ENCODE measurements at places on chromosomes 3 and 15.

DNA sequence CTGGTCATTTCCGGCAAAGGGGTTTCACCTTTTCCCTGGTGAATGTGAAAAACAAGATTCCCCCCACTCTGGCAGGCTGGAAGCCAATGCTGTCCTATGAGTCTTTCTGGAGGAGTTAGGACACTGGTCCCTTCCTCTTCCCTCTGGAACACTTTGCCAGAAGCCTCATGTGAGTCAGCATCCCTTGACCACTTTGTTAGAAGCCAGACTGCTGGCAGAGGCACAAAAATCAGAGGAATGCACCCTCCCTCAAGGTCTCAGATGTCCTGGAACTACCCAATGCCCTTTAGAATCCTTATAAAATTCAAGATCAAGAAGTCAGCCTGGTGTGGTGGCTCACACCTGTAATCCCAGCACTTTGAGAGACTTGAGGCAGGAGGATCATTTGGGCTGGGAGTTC lies 26.6 kb downstream of the ITGB5 start:
- DNase-seq: no peak

DNA sequence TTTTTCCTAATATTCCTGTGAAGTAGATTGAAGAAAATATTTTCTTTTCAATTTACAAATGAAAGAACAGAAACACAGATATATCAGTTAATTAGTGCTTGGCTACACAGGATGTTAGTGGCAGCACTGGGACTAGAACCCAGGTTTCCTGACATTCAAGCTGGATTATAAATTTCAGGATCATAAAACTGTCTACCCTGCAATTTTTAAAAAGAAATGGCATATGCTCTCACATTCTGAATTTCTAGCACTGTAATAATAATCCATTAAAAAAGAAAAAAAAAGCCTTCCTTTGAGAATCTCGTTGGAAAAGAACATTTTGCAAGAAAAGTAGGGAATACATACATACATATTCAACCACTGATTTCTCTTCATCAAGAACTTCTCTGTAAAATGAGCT lies 9.3 kb upstream of the DPH6 start:
- no peak for DNase-seq

DNA sequence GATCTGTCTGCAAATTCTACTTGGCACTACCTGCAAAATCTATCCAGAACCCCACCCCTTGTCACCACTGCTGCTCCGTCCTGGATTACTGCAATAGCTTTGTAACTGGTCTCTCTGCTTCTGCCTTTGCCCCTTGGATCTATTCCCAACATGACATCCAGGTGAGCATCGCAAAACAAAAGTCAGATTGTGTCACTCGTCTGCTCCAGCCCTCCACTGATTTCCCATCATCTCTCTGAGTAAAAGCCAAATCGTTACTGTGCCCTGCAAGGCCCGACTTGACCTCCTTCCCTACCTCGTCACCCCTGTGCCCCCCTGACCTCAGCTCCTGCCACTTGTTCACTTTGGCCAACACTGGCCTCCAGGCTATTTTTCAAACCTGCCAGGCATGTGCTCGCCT lies 9.4 kb downstream of the SPTBN5 start:
- no peak for DNase-seq

GRCh38 chr3:171673951-171674350 lies 136.3 kb downstream of the PLD1 start:
- DNase-seq: no peak

DNA sequence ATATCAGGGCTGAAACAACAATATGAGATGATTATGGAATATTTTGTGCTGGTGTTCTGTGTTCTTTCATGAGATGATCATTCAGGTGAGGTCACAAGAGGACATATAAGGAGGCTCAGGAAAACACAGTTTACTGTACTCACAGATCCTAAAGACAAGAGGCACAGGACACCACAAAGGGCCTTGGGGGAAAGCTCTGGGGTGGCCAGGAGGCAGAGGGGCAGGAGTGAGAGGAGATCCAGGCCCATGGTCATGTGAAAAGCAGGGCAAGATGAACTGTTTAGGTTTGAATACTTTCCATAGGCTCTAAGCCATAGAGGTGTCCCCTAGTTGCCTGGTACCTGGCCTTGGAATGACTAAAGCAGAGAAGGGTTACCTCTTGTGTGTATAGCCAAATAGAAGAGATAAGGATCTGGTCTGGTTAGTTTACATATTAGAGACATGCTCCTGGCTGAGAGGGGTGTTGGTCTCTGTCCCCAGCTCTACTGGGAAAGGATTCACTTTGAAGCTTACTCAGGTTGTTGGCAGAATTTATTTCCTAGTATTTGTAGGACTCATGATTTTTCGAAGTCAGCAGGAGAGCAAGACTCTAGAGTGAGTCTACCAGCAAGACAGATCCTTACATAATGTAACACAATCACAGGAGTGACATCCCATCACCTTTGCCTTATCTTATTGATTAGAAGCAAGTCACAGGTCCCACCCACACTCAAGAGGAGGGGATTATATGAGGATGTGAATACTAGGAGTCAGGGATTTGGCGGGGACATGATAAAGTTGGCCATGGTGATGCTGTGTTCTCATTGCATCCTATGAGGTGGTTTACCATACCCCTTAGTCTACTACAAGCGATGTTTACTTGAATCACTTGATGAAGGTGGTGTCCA lies 11.3 kb upstream of the TM4SF1 start:
- no peak for DNase-seq

DNA sequence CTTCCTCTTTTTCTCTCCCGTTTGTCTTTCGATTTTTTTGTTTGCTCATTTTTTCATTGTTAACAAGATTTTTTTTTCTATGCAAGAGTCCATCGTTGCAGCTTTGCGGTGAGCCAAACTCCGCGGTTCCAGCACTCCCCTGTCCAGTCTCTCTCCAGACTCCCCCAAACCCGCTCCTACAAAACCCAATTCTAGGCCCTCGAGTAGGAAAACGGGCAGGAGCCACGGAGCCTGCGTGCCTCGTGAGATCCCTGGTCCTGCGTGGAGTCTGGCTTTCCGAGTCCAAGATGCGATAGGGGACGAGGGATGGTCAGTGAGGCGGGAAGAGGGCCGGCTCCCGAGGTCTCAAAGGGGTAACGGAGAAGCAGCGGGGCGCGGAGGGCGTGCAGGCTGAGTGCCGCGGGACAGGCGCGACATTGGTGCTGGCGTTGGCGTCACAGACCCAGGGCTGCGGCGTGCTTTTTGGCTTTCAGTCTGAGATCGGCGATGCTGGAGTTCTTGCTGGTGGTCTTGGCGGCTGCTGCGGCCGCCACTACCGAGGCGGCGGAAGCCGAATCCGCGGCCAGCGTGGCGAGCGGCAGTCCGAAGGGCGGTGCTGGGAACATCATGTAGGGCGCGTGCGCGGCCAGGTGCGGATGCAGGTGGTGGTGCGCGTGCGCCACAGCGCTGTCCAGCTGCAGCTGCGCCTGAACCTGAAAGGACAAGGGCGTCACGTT lies 8.5 kb downstream of the SHOX2 start:
- no peak for DNase-seq

DNA sequence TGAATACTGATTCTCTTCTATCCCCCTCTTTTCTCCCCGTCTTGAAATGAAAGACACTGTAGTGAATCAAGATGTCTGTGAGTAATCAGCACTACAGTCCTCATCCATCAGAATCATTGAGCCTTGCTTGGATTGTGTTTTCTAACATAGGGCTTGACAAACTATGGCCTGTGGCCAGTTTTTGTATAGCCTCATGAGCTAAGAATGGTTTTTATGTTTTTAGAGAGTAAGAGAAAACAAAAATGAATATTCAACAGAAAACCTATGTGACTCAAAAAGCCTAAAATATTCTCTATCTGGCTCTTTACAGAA lies 55.2 kb downstream of the PPM1L start:
- DNase-seq: no peak

DNA sequence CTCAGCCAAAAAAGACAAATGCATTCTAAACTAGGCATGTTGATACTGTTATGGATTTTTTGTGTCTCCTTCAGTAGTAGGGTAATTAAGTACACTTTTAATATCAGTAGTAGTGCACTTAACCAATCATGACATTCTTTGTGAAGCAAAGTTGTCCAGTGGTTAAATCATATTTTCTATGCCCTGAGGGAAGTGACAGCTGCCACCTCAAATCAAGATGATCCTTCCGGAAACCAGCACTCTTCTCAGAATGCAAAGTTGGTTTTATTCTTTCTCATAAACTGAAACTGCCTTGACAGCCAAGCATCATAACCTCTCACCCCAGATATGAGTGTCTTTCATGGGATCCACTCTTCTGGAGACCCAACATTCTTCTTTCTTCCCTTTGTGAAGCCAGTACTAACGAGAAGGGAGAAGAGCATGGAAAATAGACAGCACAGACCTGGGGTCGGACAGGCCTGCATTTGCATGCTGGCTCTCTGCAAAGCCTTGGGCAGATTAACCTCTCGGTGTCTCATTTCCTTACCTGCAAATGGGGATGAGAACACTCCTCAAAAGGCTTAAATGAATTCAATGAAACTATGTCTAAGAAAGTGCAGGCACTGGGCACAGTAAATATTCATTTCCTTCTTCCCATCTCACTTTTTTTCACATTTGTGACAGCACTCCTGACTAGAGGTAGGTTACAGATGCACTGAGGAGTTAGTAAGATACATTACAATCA lies 13.2 kb downstream of the AAGAB start:
- DNase-seq: no peak

GRCh38 chr15:69395991-69396390 lies 18.2 kb upstream of the KIF23 start:
- no peak for DNase-seq

GRCh38 chr3:81936817-81937216 lies 175.4 kb upstream of the GBE1 start:
- no peak for DNase-seq

- DNase-seq: no peak
Measured at GRCh38 chr3:196985954-196986885, 17.6 kb upstream of the PIGZ start.

DNA sequence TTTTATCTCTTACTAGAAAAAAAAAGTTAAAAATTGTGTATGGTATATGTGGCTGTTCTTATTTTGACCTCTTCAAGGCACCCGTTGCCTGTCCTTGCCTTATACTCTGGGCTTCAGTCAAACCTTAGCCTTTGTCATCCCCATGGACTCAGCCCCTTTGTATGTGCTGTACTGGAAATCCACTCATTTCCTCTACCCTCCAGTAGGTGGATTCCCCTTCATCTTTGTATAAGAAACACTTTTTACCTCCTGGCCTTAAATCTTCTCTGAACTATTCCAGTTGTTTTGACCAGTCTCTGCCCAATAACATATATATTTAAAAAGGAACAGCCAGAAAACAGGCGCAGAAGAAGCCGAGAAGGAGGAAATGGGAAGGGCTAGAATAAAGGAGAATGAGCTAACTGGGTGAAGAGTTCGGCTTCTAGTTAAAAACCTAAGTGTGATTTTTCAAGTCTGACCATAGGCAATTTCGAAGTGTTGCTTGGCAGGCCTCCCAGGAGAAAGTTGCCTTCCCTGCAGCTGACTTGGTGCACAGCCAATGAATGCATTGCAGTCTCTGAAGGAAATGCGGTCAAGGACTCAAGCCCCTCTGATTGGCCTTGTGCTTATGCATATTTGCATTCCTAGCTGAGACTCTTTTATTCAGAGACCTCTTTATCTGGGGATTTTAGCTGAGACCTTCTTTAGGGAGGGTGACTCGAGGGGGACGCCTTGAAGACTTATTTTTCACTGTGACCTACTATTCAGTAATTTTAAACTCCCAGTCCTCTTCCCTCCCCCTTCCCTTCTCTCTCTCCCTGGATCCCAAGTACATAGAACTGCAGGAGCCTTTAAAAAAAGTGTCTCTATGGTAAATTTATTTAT lies 277.4 kb downstream of the ROBO1 start:
- no peak for DNase-seq

- DNase-seq: no peak
Measured at GRCh38 chr15:98431171-98431570, 217.2 kb upstream of the IGF1R start.

DNA sequence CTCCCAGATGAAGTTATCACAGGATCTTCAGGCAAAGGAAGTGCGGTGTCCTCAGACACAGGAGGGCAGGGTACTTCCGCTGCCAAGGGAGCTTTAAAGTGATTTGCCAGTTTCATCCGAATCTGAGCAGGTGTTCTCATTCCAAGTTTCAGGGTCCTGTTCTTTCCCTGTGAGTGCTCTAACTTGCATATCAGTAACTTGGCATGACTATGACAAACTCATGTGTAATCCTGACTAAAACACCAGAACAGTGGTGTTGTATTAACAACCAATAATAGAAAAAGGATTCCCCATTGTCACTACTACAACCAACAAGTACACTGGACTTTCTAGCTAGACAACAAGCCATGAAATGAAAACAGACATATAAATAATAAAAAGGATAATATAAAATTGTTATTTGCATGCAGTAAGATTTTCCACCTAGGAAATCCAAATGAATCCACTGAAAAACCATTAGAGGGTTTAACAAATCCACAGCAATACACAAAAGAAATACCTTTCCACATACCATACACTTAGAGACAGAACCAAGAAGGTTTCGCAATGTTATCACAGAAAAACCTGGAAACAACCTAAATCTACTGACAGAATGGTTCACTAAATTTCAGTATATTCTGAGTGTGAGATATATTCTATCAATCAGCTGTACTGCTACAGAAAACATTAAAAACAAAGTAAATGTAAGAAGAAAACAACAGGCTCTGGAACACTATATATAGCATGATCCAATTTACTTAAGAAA lies 40.9 kb upstream of the RPL35A start:
- no peak for DNase-seq

GRCh38 chr3:23608650-23609049 lies 197.1 kb upstream of the UBE2E1 start:
- no peak for DNase-seq

Measured in NCI-H187 treated with DMSO at 0.1 percent for 48 hours (cell line).